Left colon (tissue), 2 donors: ENCODE measurements at places on chromosomes 12 and 14. TPM values are rescaled to one million over a fixed set of nuclear protein-coding genes. Genes with fewer than 3 reads are reported as not detected.

DNA sequence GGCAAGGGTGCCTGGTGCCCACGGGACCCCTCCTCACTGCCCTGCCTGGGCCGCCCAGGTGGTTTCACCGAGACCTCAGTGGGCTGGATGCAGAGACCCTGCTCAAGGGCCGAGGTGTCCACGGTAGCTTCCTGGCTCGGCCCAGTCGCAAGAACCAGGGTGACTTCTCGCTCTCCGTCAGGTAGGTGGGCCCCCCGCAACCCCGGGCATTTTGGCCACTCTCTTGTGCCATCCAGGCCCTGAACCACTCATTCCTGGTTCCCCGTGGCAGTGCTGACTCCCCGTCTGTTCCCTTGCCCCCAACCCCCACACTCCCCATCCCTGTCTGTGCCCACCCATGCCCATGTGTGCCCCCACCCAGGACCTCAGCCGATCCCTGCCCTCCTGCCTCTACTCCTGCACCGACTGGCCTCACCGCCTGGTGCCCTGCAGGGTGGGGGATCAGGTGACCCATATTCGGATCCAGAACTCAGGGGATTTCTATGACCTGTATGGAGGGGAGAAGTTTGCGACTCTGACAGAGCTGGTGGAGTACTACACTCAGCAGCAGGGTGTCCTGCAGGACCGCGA is 480 bp downstream of the PTPN6 start:
- DNase-seq = no peak

Gene MAP3K9
- total RNA-seq = 12.4 TPM

DNA sequence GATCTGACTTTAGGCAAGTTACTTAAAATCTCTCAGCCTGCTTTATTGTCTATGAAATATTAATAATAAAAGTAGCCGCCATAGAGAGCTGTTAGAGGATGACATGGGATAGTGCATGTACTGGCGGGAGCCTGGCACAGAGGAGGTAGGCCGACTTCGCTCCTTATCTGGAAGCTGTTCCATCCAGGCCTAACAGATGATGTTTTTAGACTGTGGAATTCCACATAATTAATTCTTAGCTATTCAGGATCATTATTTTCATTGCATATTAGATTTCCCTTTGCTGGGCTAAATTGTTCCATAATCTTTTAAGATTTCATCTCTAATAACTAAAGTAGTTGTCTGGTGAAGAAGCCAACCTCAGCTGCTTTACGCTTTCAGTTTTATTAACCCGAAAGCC is 30.8 kb downstream of the CNTN1 start:
- DNase-seq = no peak

GRCh38 chr12:109464642-109465351 is 12.3 kb downstream of the KCTD10 start:
- DNase-seq = no peak

Gene CLEC7A
- 4.5 TPM for total RNA-seq

- no peak for DNase-seq
These were observed 82.8 kb downstream of the BORCS5 start for GRCh38 chr12:12439636-12440035.

DNA sequence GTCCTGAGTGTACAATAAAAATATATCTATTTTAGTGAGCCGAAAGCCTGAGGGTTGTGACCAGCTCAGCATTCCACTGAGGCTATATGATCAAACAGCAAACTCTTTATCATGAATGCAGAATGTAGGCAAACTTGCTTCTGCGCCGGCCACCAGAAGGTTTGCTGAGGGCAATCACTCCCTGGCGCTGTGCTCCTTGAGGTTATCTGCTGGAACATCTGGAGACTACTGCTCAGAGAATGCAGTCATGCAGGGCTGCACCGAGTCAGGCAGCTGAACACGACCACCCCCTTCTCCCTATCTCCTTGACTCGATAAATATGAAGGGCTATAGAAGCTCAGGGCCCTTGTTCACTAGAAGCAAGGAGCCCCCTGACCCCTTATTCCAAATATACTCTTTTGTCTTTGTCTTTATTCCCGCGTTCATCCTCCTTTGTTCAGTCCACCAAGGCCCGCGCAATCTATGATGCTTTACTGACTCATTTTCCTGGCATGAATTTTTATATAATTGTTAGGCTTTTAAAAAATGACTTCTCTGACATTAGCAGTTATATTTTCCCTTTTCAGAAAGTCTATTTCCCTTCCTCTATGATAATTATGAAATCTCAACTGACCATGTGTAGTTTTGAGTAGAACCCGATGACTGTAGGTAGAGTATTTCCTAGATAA is 1089.3 kb downstream of the SLC16A7 start:
- DNase-seq = no peak

- peak; percentile 61 for DNase-seq
These were observed 211.5 kb downstream of the CHST11 start for GRCh38 chr12:104668274-104668718.

DNA sequence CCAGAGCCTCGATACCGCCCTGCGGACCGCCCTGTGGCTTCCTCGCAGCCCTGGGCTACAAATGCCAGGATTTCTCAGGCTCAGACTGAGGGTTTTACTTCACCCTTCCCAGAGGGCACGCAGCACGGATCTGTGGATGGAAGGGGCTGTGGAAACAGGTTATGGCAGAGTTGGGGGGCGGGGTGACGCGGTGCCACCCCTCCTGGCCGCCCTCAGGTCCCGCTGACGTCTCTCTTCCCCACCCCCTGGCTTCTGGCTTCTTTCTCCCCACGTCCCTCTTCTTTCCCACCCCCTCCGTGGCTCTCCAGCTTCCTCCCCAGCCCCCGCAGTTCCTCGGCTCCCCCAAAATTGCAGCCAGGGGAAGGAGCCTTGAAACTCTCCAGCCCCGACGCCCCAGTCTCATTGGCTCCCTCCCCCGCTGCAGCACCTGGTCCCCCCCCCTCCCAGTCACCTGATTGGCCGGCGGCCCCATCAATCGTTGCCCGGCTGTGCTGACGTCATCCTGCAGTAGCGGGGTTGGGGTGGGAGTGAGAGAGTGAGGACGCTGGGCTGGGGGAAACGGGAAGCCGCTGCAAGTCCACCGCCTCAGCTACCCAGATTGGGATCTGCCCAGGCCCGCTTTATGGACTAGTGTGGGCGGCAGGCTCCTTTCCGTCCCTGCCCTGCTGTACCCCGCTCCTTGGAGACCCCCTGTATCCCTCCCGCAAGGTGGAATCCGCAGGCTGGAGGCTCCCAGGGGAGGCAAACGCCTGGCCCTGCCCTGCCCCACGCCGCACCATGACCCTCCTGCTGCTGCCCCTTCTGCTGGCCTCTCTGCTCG is at the start of gene CLSTN3:
CLSTN3 (plus strand) TSS at position 500 of the 820 bp plus-strand sequence; CDS start at position 778, 278 bp downstream.
- DNase-seq = peak; percentile 88

DNA sequence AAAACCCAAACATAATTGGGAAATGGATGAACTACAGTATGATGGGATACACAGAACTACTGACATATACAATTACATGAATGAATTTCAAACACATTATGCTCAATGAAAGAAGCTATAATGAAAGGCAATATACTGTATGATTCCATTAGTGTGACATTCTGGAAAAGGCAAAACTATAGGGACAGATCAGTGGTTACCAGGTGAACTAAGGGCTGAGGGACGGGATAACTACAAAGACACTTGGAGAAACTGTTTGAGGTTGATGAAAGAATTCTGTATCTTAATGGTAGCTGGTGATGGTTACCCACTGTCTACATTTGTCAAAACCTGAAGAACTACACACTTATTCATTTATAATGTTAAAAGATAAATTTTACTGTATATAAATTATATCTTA is 7.7 kb downstream of the ZFC3H1 start:
- no peak for DNase-seq

GRCh38 chr14:79573486-79573885 is 637.8 kb downstream of the DIO2 start:
- DNase-seq = no peak

DNA sequence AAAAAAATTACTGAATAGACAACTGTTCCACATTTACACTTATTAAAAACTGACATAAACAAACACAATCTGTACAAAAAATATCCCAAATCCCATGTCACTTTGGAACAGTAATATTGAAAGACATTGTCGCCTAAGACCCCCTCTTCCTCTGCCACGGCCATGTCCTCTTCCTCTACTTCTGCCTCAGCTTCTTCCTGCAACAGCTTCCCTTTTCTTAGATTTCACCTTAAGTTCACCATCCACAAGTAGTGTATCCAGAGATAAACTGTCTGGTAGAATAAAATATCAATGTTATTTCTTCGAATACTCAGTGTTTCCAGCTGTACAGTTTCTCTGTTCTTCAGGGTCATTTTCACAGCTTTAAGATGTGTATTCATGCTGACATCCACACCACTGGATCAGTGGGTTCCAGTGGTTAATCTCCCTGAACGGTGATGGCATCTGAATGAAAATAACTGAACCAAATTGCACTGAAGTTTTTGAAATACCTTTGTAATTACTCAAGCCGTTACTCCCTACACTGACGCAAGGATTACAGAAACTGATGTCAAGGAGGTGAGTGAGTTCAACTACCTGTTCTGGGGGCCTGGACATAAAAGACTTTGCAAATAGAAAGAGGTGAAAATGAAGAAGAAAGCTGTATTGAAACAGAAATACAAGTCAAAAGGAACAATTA is 208.5 kb downstream of the C12orf50 start:
- no peak for DNase-seq

Gene SLC6A13
- total RNA-seq = not detected

Gene APOF
- not detected for total RNA-seq

- DNase-seq = no peak
These were observed 1.6 kb downstream of the CEP170B start for GRCh38 chr14:104866451-104867370.

Gene CCNB1IP1
- 29.6 TPM for total RNA-seq

Gene SLC10A1
- total RNA-seq = not detected
